Dermis microvascular lymphatic vessel endothelial cell (primary cell): ENCODE measurements at places on chromosomes 3 and 15. TPM values are rescaled to one million over a fixed set of nuclear protein-coding genes. Genes with fewer than 3 reads are reported as not detected.

NPRL2 gene
- total RNA-seq = 12.3 and 16.9 TPM in 2 replicates

DNA sequence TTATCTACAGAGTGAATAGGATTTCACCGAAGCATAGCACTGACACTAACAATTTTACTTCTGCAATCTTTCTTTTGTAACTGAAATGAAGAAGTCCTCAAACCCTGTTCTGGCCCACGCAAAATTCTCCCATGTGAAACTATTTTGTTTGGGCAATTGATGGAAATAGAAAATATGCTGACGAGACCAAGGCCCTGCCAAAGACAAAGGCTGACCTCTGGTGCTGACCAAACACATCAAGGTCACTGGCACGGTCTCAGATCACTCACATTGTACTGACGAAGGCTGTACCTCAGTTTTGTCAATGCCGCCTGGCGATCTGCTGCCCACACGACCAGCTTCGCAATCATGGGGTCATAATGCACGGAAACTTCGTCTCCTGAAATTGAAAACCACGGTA, 58.4 kb upstream of the DCUN1D1 start:
- DNase-seq = no peak

UBA7 gene
- total RNA-seq = 21.6 and 37.4 TPM in 2 replicates

BOC gene
- 0.13 TPM in 1 of 2 replicates, not detected in the other for total RNA-seq

ABHD14A gene
- 4.2 and 5.3 TPM in 2 replicates for total RNA-seq

DNA sequence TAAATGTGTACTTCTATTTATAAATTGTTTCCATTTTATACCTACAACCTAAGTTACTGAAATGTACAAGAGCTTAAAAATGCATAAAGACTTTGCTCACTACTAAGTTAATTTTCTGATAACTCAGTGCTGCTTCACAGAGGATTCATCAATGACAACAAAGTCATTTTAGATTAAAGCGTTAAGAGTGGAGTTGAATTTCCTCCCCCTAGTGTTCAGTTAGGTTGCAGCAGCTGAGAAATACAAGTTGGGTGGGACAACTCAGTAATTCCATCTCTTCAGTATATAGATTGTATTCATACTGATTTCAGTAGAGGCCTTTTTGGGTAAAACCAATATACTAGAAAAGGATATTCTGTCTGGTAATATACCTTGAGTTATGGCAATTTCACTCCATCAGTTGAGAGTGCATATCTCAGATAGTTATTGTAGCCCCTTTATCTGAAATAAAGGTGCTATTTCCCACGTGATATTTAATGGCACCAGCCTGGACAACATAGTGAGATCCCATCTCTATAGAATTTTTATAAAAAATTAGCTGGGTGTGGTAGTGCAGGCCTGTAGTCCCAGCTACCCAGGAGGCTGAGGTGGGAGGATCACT, 6.9 kb upstream of the RPL35A start:
- peak; percentile 55 for DNase-seq

DNA sequence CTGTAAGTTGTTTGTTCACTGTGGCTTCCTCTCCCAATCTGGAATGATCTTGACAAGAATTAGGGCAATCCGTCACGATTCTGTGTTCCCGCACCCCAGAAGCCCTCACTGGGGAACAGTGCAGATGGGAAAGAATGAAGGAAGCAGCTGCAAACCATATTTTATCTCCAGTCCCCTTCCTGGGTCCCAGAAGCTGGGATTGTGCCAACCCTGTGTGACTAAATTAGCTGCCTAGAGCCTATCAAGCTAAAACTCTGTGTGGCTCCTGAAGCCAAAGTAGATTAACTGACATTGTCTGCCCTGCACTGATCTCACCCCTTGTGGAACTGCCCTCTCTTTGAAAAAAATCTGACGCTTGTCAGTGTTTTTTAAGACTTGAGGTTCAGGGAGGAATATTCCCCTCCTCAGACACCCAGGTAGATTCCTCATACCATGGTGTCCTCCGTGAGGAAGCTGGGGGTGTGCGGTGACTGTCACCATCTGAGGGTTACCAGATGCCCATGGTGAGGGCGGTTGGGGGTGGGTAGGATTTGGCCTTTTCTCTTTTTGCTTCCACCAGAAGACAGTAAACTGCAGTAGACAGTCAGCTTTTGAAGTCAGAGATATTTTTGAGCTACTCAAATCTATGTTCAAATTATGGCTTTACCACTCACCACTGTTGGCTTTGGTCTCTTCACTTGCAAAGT, 358.3 kb upstream of the TPM1 start:
- no peak for DNase-seq

- no peak for DNase-seq
These were observed 29.5 kb downstream of the CMTM7 start for GRCh38 chr3:32421185-32421584.

COL8A1 gene
- 98.6 and 175 TPM in 2 replicates for total RNA-seq

MED12L gene
- 0.13 TPM in 2 replicates for total RNA-seq
